ENCODE measurements at places on chromosomes 2 and 18.

DNA sequence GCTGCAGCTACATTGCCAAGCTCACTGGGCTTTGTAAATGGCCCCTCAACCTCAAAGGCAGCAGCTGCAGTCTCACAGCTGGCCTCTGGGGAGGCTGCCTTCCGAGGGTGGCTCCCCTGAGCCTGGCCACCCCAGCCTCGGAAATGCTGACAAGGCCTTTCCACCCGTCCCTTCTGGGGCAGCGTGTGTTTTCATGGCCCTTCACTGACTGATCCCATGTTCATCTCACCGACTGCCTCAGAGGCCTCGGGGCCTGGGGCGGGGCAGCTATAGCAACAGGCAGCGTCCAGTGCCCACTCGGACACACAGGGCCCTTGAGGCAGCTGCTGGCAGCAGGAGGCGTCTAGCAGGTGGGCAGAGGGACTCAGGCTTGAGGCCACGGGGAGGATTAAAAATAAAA, 149.7 kb downstream of the GLI2 start:
- no peak for DNase-seq

DNA sequence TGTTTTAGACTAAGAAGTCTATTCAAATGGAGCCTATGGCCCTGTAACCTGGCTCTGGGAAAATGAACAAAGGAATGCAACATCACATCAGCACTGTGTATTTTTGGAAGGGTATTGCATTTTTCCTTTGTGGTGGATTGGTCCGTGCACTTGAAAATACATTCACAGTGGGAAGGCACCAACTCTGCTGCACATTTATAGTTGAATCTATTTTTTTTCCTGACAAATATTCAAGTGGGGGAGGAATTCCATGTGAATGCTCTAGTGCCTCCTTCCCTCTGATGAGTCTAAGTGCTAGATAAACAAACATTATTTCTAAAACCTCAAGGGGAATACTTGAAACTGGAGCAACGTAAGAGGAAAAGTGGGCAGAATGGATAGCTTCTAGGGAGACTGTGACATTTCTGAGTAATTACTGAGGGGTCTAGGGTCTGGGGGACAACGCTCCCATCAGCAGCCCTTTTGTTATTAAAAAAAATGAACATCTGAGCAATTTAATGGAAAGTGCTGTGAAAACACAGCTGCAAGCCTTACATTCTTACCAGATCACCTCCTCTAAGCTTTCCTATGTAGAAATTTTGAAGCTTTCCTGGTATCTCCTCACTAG, 208.2 kb downstream of the SLC8A1 start:
- DNase-seq = no peak

- DNase-seq = no peak
These were observed 43.6 kb upstream of the VPS54 start for GRCh38 chr2:64062840-64063239.

DNA sequence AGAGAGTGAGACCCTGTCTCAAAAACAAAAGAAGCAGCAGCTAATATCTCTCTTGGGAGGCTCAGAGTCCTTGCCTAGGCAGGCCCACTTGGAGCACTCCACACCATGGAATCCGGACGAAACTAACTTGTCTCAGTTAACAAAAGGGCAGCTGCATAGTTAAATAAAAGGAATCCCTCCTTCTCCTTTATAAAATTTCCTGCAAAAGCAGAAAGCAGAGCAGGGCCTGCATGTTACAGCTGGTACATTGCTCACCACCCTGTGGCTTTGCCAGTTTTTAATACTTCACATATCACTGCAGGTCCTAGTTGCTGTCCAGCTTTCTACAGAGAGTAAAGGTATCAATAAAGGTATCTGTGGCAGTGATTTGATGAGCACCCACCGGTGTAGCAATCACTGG, 93.6 kb downstream of the ASAP2 start:
- DNase-seq = no peak

GRCh38 chr18:5334456-5335075, 39.0 kb upstream of the ZBTB14 start:
- no peak for DNase-seq

DNA sequence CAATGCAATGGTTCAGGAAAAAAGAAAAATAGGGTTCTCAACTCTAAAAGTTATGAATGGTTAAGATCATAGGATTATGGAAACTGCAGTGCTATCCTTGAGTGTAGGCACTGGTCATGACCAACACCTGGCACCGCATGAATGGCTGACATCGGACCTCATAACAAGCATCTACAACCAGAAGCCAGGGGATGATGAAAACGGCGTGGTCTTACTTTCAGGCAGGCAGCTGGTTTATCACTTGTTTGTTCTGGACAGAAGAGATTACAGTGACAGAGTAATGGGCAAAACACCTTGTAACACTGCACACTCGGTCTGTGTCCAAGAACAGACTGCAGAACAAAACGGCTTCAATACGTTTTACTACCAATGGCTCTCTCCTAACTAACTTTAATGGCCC, 132.8 kb downstream of the STK39 start:
- DNase-seq = no peak

GRCh38 chr2:127187831-127188230, 32.3 kb downstream of the CYP27C1 start:
- no peak for DNase-seq

DNA sequence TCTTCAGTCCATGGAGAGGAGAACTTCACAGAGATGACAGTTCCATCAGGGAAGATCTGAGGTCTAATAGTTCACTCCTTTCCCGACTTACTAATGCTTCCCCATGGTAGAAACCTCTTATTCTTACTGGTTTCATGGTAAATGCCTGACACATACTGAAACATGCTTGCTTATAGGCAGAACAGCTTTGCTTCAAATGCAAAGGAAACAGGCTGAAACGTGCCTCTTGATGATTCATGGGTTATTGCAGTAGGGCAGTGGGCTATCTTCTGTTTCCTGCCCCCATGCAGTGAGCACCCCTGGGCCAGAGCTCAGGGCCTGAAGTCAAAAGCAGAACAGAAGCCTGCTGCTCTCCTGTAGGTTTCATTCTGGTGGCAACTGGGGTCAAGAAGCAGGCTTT, 223.5 kb downstream of the RDH14 start:
- no peak for DNase-seq

DNA sequence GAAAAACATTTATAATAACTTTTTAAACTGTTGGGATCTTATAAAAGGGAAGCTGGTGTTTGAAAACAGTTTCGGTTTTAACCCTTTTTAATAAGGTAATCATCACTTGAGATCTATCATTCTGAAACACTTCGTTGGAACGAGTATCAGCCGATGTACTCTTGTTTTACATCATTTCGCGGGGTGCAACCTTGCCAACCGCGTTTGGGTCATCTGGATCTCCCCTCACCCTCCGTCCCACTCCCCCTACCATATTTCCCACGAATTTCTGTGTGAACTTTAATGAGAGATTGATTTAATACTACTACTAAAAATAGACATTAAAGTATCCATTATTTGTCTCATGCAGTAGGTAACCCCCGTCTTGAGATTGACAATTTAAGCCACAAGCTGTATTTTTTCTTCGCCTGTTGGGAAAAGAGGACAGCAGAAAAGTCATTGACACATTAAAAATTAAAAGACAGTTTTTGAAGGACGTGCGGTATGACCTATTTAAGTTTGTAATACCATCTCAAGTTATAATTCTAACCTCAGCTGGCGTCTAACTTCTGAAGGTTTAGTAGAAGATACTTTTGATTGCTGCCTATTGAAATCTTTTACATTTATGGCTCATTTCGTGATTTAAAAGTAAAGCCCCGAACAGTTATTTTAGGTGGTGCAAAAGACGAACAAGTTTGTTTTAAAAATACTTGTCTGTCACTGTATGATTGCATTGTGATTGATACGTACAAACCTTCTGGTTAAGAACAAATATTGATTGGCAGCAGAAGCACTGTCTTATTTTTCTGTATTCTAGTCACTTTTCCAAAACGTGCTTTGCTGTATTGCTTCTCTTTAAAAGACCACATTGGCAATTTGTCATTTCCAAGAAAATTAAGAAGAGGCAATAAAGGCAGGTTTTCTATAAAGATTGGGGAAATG, 1.5 kb downstream of the CREB1 start:
- DNase-seq = no peak

DNA sequence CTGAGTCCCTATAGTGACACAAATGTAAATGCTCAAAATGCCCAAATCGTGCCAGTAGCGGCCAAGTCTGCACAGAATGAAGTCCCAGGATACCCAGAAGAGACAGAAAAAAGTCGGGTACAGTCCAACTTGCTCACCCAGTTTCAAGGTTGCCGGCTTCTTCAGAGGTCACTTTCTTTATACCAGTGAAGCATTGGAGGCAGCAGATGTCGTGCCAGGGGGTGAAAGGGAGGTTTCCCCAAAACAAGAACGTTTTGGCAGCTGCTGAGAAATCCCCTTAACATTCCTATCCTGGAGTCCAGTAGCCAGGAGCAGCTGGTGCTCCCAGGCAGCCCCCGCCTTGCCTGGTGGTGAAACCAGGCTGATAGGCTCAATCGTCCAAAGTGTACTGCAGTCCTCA, 58.1 kb upstream of the MCFD2 start:
- no peak for DNase-seq

- peak; percentile 6 for DNase-seq
These were observed 807 bp downstream of the PELI1 start for GRCh38 chr2:64143169-64144056.

DNA sequence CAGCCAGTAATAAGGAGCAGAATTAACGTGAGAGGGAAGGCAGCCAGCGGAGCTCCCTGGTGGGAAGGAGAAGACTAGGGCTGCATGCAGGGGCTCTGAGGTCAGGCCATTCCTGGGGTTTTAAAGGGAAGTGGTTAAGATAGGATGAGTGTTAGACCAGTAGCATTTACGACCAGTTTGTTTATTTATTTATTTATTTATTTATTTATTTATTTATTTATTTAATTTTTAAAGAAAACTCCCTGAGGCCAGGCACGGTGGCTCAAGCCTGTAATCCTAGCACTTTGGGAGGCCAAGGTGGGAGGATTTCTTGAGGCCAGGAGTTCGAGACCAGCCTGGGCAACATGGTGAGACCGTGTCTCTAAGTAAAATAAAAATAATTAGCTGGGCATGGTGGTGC, 152.8 kb downstream of the FHOD3 start:
- DNase-seq = no peak

- DNase-seq = no peak
These were observed 3.8 kb upstream of the EGR4 start for GRCh38 chr2:73297151-73297559.

GRCh38 chr2:57894381-57894780, 152.2 kb upstream of the VRK2 start:
- no peak for DNase-seq

- DNase-seq = no peak
These were observed 63.7 kb downstream of the VIL1 start for GRCh38 chr2:218482651-218483050.

DNA sequence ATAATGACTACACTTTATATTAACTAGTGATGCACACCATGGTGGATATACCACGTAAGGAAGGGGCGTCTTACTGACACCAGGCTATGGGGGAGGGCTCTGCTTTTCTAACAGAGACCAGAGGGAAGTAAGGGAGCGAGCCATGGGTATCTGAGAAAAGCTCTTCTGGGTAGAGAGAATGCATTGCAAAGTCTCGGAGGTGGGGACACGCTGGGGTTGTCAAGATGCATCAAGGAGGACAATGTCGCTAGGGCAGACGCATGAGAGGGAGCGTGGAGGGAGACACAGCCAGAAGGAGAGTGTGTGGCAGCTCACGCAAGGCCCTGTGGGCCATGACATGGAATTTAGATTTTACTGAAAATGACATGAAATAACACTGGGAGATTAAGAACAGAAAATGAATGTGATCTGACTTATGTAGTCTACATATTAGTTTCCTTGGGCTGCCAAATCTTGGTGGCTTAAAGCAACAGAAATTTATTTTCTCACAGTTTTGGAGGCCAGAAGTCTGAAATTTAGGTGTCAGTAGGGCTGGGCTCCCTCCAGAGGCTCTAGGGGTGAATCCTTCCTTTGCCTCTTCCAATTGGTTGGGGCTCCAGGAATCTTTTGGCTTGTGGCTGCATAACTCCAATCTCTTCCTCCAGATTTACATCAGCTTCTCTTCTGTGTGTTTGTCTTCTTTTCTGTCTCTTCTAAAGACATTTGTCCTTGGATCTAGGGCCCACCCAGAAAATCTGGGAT, 352.2 kb downstream of the CYRIA start:
- DNase-seq = no peak

DNA sequence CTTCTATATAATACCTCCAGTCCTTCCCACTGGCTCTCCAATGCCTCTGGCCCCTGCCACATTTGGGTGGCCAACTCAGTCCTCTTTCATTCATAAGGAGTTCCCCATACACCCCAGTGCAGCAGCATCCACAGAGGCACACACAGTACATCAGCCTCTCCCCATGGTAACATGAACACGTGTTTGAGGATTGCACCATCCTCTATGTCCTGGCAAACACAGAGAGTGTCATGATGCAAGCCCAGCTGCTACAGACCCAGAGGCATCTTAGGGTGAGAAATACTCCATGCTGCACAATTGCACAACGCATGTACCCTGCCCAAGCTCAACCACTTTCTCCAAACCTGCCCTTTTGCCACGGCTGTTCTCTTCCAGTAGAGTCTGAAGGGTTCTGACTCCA, 11.5 kb downstream of the IGFBP5 start:
- no peak for DNase-seq

- DNase-seq = no peak
These were observed 175.2 kb upstream of the SLC14A2 start for GRCh38 chr18:45439851-45440645.

DNA sequence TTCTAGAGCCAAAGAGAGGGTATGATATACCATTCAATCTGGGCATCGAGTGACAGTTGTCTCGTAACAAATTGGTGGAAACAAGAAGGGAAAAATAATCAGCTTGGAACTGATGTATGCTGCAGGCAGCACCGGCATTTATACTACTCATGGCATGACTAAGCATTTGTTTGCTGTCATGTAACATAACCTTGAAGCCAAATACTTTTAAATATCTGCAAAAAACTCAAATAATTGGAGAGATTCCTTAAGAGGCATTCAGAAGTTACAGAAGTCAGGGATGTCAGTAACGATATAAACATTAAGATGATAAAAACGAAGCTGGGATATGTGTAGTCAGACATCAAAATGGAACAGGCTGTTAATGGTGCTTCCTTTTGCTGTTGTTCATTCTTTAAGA, 157.3 kb upstream of the MMADHC start:
- DNase-seq = no peak

DNA sequence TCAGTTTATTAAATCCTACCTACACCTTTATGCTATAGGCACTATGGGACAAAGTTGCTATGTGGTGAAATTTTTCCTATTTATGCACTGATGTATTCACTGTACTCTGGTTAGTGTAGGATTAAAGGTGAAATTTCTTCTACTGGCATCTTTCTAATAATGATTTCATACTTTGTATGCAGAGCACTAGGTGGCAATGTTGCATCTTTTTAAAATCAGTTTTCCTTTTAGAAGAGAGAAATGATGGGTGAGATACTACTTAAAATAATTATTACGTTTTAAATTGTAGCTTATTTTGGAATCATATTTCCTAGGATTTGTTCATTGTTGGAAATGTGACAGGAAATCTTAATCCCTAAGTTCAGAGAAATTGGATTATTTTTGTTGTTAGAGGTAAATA, 150.9 kb downstream of the CD8B2 start:
- no peak for DNase-seq

GRCh38 chr2:129203331-129203730, 776.1 kb upstream of the RAB6C start:
- no peak for DNase-seq
